ENCODE measurements at places on chromosomes 1 and 21.

GRCh38 chr1:186569856-186570255, 108.9 kb upstream of the PDC start:
- DNase-seq, result no peak

DNA sequence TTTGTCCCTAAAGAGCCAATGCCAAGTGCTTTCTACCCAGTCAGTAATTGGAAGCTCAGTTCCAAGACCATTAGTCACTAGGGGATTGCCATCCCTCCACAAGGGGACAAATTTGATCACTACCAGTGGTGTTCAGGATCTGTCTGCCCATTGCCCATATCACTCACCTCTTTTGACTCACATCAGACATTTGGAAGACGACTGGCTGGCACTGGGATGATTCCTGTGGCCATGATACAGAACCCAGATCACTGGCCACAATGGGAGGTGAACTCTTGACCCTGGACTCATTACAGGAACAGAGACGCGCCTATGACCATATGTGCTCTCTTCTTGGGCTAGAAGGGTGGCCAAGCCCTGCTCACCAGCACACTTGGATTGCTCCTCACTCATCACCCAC, 71.0 kb downstream of the COLGALT2 start:
- DNase-seq, result no peak

GRCh38 chr1:169364948-169365347, 2.6 kb downstream of the NME7 start:
- DNase-seq, result no peak

- DNase-seq, result no peak
Measured at GRCh38 chr1:177627148-177627910, 342.5 kb downstream of the SEC16B start.

GRCh38 chr1:94070865-94071264, 50.1 kb downstream of the ABCA4 start:
- no peak for DNase-seq

All from CD4-positive, alpha-beta T cell treated with Interleukin-17A for 1 hour (primary cell).